Foreskin fibroblast (primary cell): ENCODE measurements at places on chromosomes 4 and X.

- no peak for DNase-seq
These were observed 362.0 kb upstream of the BOD1L1 start for GRCh38 chr4:13989501-13989900.

- DNase-seq = no peak
These were observed 48.8 kb downstream of the PTCHD1 start for GRCh38 chrX:23383411-23383810.

DNA sequence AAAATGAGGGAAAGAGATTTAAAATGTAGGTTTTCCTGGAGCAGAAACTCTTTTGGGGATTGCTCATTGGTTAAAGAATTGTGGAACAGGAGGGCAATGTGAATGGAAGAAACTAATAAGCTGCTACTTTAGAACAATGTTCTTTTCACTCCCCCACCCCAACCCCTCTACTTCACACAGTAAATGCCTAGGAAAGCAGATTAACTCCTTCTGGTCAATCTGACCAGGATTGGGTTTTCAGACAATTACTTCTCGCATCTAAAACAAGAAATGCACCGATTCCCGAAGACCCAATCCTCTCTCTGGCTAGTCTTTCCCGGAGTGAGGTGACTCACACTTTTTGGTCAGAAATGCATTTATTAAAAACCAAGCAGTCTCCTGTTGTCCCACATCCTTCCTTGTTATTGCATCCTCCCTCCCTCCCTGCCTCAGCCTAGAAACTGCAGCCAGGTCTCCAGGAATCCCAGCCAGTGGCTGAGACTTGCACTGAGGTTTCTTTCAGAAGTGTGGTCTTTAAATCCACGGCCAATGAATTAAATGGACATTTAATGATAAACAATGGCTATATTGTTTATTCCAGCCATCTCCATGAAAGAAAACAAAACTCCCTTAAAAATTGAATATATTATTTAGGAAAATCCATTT lies 21.4 kb downstream of the MFAP3L start:
- DNase-seq = no peak

GRCh38 chr4:18185491-18185890 lies 163.9 kb upstream of the LCORL start:
- no peak for DNase-seq

GRCh38 chr4:147056940-147057610 lies 111.4 kb upstream of the TTC29 start:
- peak; percentile 48 for DNase-seq

- no peak for DNase-seq
These were observed 22.5 kb downstream of the WDR44 start for GRCh38 chrX:118368398-118368797.
